Astrocyte (in vitro differentiated cells and primary cell): ENCODE measurements at places on chromosomes 6 and 20.
A peak's percentile ranks its signal among the peaks of the same experiment; 100 is the strongest.

GRCh38 chr20:62702895-62703852, 5.5 kb upstream of the NTSR1 start:
- peak; percentile 82 for DNase-seq
- peak overlapping the region; percentile 66 for H3K27ac ChIP-seq
- peaks cover 7% of the 10 kb centered on the region for H3K27me3 ChIP-seq
- H3K4me1 ChIP-seq: peaks cover 22% of the 10 kb centered on the region
- no peak overlapping the region for H3K4me3 ChIP-seq

- H3K4me3 ChIP-seq: no peak overlapping the region
- no peaks in the 10 kb centered on the region for H3K4me1 ChIP-seq
- no peaks in the 10 kb centered on the region for H3K36me3 ChIP-seq
- no peaks in the 10 kb centered on the region for H3K27me3 ChIP-seq
Observed at GRCh38 chr20:24364482-24364881, 104.9 kb upstream of the SYNDIG1 start.

DNA sequence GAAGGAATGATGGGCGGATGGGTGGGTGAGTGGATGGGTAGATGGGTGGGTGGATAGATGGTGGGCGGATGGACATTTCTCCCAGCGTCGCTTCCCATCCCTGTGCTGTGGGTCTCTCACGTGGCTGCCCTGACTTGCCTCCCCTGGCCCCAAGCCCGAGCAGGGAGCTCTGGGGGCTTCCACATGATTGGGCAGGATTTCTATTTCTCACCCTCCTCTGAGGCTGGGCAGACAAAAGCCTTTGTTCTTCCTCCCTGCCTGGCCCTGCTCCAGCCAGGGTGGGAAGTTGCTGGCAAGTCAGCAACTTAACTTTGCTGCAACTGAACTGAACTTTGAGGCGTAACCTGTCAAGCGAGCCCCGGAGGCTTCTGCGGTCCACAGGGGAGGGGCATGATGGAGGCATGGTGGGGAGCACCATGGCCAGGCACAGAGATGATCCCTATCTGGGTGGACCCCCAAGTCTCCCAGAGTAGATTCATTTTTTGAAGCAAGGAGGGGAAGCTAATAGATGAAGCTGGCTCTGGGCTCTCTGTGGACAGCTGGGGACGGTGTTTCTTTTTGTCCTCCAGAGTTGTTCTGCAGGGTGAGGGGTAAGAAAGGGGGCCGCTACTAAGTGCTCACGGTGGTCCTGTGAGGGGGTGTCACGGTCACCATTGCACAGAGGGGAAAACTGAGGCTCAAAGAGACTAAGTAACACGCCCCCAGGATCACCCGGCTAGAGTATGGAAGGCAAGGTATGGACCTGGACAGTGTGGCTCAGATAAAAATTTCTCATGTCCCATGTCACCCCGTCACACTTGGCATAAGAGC, 140.1 kb downstream of the CEBPB start:
- no peak overlapping the region for H3K4me3 ChIP-seq
- H3K4me1 ChIP-seq: peaks cover 12% of the 10 kb centered on the region
- no peaks in the 10 kb centered on the region for H3K27me3 ChIP-seq

DNA sequence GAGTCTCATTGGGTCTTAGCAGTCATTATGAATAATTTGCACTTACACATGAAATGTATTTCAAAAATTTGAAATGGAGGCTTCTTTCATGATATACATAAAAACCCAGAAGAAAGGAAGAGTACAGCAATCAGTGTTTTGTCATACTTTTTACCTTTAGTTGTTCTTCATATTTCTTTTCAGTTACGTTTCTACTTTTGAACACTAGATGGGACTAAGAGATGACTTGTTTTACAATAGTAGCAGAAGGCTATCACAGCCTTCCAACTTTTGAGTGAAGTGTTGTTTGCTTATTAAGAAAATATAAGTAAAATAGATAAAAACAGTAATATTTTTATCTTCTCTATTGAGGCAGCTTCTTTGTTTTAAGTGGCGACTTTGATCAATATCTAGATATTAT, 58.1 kb downstream of the L3MBTL3 start:
- H3K36me3 ChIP-seq: peaks cover 4% of the 10 kb centered on the region
- no peak overlapping the region for H3K4me3 ChIP-seq
- DNase-seq: no peak
- H3K4me1 ChIP-seq: no peaks in the 10 kb centered on the region

DNA sequence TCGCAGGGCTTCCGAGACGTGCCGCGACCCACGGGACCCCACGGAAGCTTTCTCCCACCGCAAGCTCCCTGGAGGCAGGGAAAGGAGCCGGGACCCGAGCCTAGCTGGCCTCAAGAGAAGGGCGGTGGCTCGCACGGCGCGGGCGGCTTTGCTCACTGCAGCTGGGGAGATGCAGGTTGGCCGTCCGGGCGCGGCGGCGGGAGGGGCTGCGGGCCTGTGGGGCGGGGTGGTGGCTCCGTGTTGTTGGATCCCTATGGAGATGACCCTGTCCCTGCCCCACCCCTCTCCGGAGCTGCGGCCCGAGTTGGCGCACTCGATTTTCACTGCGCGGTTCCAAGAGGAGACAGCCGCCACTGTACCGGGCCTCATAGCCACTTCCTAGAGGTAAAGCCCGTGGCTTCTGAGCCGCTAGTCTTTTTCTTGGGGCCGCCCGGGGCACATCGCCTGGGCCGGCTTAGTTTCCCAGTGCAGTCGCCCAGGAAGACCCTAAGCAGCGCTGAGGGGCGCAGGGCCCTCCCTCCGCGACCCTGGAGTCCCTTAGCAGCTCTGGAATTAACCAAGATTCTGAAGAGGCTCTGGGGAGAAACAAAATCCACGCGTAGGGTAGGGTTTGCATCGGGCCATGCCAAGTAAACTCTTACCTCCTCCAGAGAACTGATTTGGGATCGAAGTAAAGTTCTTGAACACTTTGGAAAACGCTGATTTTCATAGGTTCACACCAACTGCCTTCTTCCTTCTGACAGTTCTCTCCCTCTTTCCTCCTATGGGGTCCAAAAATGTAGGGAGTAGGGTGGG, at the start of gene ECT2L:
TSS of gene ECT2L (plus strand) at position 279 of the 795 bp plus-strand sequence. CDS start 17,188 bp downstream, outside the sequence.
- DNase-seq: peak; percentile 47
- no peaks in the 10 kb centered on the region for H3K4me1 ChIP-seq
- H3K4me3 ChIP-seq: peak within 1 kb of the TSS; percentile 45
- H3K27me3 ChIP-seq: no peaks in the 10 kb centered on the region
- H3K36me3 ChIP-seq: peaks cover 4% of the 10 kb centered on the region

- no peaks in the 10 kb centered on the region for H3K36me3 ChIP-seq
- no peaks in the 10 kb centered on the region for H3K27me3 ChIP-seq
- no peak overlapping the region for H3K27ac ChIP-seq
- no peak overlapping the region for H3K4me3 ChIP-seq
- no peak for DNase-seq
Observed at GRCh38 chr20:60056407-60057122, 98.3 kb downstream of the CDH26 start.

GRCh38 chr6:52546678-52547077, 30.2 kb downstream of the TRAM2 start:
- no peaks in the 10 kb centered on the region for H3K27me3 ChIP-seq
- H3K36me3 ChIP-seq: peaks cover 10% of the 10 kb centered on the region
- DNase-seq: no peak
- peak overlapping the region; percentile 57 for H3K27ac ChIP-seq

GRCh38 chr6:43570876-43571441, 4.9 kb downstream of the XPO5 start:
- peaks cover 3% of the 10 kb centered on the region for H3K4me1 ChIP-seq
- no peak overlapping the region for H3K27ac ChIP-seq
- DNase-seq: peak; percentile 12
- no peak overlapping the region for H3K4me3 ChIP-seq

GRCh38 chr6:7919871-7920270, 9.3 kb upstream of the TXNDC5 start:
- no peaks in the 10 kb centered on the region for H3K27me3 ChIP-seq
- no peak overlapping the region for H3K27ac ChIP-seq
- peak; percentile 27 for DNase-seq

DNA sequence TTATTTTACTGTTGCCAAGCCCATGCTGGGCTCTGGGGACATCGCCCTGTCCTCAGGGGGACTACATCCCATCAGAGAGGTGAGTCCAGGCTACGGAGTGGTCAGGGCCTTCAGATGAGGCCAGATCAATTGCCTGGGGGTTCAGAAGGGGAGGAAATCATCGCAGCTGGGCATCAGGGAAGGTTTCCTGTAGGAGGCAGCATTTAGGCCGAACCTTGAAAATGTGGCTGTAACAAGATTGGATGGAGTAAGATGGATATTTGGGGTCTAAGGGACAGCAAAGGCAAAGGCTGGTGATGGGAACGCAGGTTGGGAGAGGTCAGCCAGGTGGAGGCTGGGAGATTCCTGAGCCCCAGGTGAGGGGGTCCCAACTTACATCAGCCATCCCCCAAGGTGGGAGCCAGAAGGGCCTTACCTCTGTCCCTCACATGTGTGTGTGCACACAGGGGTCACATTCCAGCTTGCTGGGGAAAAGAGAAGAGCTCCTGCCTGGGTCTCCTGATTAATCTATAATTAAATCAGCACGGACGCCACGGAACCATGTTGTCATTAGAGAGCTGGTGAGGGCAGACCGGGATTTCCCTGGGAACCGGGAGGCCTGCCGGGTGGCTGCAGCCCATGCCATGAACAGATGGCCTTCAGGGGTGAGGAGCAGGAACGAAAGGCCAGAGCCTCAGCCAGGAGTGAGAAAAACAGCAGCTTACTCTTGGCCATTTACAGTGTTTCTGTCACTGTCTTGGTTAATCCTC, 30.5 kb upstream of the DLGAP4 start:
- H3K36me3 ChIP-seq: no peaks in the 10 kb centered on the region
- H3K4me1 ChIP-seq: no peaks in the 10 kb centered on the region
- peaks cover 18% of the 10 kb centered on the region for H3K27me3 ChIP-seq
- H3K27ac ChIP-seq: no peak overlapping the region

GRCh38 chr20:45592574-45593189, 13.6 kb upstream of the WFDC8 start:
- H3K4me3 ChIP-seq: no peak overlapping the region
- no peaks in the 10 kb centered on the region for H3K36me3 ChIP-seq
- no peak overlapping the region for H3K27ac ChIP-seq
- peak; percentile 12 for DNase-seq
- H3K4me1 ChIP-seq: no peaks in the 10 kb centered on the region

DNA sequence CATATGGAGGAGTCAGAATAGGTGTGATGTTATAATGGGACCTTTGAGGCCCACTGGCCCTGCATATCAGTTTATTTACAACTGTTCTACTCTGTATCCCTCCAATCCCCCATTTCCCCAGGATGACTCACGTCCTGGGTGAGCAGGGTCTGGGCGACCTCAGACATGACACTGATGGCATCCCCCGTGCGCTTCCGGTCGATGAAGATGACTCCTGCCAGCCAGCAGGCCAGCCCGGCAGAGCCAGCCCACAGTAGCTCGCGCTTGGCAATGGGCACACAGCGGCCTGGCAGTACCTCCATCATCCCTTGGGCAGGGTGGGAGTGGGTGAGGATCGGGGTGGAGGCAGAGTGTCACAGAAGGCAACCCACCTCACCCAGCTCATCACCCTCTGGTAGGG, 5.6 kb downstream of the AGPAT1 start:
- peaks cover 23% of the 10 kb centered on the region for H3K4me1 ChIP-seq
- H3K27ac ChIP-seq: no peak overlapping the region
- H3K4me3 ChIP-seq: no peak overlapping the region
- peaks cover 12% of the 10 kb centered on the region for H3K36me3 ChIP-seq
- no peak for DNase-seq

GRCh38 chr20:61931476-61932198, 134.0 kb downstream of the TAF4 start:
- no peaks in the 10 kb centered on the region for H3K4me1 ChIP-seq
- no peaks in the 10 kb centered on the region for H3K27me3 ChIP-seq
- H3K4me3 ChIP-seq: no peak overlapping the region
- no peaks in the 10 kb centered on the region for H3K36me3 ChIP-seq
- DNase-seq: no peak
- H3K27ac ChIP-seq: no peak overlapping the region

DNA sequence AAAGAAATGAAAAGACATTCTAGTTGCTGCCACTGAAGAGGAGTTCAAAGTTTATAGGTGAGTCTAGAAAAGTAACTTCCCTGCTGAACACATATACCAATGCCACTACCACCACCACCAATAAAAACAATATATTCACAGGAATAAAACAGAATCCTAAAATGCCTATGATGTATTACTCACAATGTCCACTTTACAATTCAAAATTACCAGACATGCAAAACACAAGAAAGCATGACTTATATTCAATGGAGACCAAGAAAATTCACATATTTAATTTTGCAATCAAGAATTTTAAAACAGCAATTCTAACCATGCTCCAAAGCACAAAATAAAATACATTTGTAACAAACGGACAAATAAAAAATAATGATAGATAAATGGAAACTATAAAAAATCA, 385.3 kb upstream of the RUNX2 start:
- no peaks in the 10 kb centered on the region for H3K27me3 ChIP-seq
- H3K4me3 ChIP-seq: no peak overlapping the region
- no peaks in the 10 kb centered on the region for H3K36me3 ChIP-seq
- no peak for DNase-seq
- H3K27ac ChIP-seq: no peak overlapping the region

- peaks cover 10% of the 10 kb centered on the region for H3K27me3 ChIP-seq
- DNase-seq: no peak
- H3K27ac ChIP-seq: no peak overlapping the region
- no peaks in the 10 kb centered on the region for H3K4me1 ChIP-seq
- H3K4me3 ChIP-seq: no peak overlapping the region
Observed at GRCh38 chr6:3557336-3557735, 100.5 kb upstream of the SLC22A23 start.

- H3K36me3 ChIP-seq: no peaks in the 10 kb centered on the region
- peak; percentile 22 for DNase-seq
- no peak overlapping the region for H3K4me3 ChIP-seq
- peaks cover 19% of the 10 kb centered on the region for H3K4me1 ChIP-seq
- no peaks in the 10 kb centered on the region for H3K27me3 ChIP-seq
Observed at GRCh38 chr20:54624706-54625390, 149.5 kb downstream of the DOK5 start.

DNA sequence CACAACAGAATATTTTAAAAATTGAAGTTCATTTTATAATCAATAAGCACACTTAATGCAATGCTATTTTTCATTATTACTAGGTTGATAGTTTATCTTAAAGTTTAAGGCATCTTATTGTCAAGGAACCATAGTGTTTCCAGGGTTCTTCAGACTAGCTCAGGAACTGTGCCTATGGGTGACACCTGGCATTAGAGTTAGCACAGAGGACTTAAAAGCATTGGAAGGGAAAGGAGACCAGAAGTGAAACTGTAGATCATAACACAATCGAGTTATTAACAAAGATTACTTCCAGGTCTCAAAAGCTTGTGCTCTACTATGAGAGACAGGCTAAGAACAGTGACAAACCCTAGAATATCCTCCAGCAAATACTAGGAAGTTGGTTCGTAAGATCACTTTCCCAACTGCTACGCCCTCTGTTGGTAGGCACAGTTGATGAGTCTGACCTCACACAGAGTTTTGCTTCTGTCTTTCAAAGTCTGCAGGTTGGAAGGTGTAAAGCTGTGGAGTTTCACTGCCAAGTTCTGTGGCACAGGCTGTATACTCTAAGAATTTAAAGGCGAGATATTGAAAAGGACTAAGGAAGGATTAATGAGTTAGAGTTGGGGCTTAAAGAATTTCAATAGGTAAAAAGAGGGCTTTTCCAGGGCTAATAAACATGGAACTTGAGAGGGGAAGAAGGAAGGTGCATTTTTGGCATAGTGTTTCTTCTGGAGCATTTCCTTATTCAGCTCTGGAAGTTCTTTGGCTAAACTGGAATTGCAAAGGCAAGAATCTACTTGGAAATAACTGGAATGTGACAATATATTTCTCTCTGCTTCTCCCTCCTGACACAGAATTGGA, 531.3 kb upstream of the JAG1 start:
- H3K4me1 ChIP-seq: peaks cover 14% of the 10 kb centered on the region
- peak; percentile 41 for DNase-seq
- no peaks in the 10 kb centered on the region for H3K27me3 ChIP-seq
- H3K27ac ChIP-seq: no peak overlapping the region
- H3K36me3 ChIP-seq: no peaks in the 10 kb centered on the region

- no peaks in the 10 kb centered on the region for H3K36me3 ChIP-seq
- H3K27me3 ChIP-seq: peaks cover 46% of the 10 kb centered on the region
- H3K27ac ChIP-seq: no peak overlapping the region
- H3K4me1 ChIP-seq: no peaks in the 10 kb centered on the region
- no peak for DNase-seq
- no peak overlapping the region for H3K4me3 ChIP-seq
Observed at GRCh38 chr6:33116417-33116816, 40.6 kb downstream of the HLA-DPB1 start.
